Gastrocnemius medialis (tissue), 4 donors: ENCODE measurements at places on chromosomes 5 and 9. TPM values are rescaled to one million over a fixed set of nuclear protein-coding genes. Genes with fewer than 3 reads are reported as not detected.

- no peak for DNase-seq
Observed at GRCh38 chr9:134278974-134279640, 47.1 kb upstream of the RXRA start.

RARS1 gene
- total RNA-seq, result 55.3 TPM

FOXD4L4 gene
- total RNA-seq, result not detected

ICE1 gene
- total RNA-seq, result 33.8 TPM

DNA sequence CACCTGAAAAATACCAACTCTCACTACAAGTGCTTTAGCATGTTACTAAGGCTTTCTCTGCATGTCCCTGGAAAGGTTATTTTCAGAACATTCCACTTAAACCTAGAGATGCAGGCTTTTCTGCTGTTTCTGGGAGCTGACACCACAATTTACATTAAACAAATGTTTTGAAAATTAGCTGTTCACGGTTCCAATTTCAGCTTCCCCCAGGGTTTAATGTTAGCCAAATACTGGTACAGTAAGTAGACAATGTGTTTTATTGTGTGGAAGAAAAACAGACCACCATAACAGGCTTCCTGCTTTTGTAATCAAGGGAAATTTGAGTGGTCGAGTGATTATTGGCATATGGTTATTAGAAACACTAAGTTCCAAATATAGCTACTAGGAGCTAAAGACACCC, 32.0 kb downstream of the MACROH2A1 start:
- DNase-seq, result no peak

GRCh38 chr5:113062869-113063508, 86.4 kb downstream of the DCP2 start:
- DNase-seq, result no peak

DNA sequence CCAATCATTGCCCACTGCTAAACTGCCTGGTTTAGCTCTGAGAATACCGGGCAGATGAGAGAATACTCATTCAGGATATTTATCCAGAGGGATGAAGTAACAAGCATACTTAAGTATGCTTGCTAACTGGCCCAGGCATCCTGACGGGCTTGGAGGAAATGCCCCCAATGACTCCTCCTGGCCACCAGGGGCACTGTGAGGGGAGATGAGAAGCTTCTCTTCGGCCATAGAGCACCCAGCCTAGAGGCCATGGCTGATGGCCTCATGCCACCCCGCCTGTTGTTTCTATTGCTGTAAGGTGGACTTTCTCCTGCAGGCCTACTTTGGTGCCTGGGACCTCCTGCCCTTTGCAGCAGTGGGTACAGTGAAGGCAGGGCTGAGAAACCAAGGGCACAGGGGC, 134.5 kb upstream of the FSTL4 start:
- no peak for DNase-seq

CYLC2 gene
- total RNA-seq, result not detected

AGPAT2 gene
- total RNA-seq, result 19.0 TPM

C8G gene
- total RNA-seq, result 1.7 TPM

IRX1 gene
- total RNA-seq, result not detected

- DNase-seq, result no peak
Observed at GRCh38 chr5:132540764-132541163, 2.6 kb downstream of the IL5 start.

PDGFRB gene
- 55.7 TPM for total RNA-seq

DNA sequence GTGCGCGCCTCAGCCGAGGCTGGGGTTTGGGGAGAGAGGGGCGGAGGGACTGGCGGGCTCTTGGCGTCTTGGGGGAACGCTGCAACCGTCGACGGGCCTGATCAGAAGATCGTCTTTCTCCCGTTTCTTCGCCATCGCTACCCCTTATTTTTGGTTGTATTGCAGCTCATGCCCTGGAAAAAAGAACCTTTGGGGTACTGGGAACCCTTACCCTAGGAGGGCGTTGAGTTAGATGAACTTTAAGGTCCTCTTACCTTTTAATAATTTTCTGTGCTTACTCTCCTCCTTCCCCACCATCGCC, 719 bp downstream of the PAIP2 start:
- DNase-seq, result no peak

GRCh38 chr9:3823842-3824475, 298.2 kb upstream of the RFX3 start:
- DNase-seq, result no peak

- no peak for DNase-seq
Observed at GRCh38 chr5:145160679-145161078, 674.5 kb downstream of the PRELID2 start.

MCTP1 gene
- 6.1 TPM for total RNA-seq

- DNase-seq, result no peak
Observed at GRCh38 chr9:77997611-77998284, 33.9 kb downstream of the GNAQ start.

- DNase-seq, result no peak
Observed at GRCh38 chr5:8949908-8950307, 596.0 kb downstream of the SEMA5A start.

POLR3G gene
- total RNA-seq, result 0.89 TPM

SCAI gene
- total RNA-seq, result 1.1 TPM

- DNase-seq, result no peak
Observed at GRCh38 chr9:137041124-137041523, 4.9 kb downstream of the NPDC1 start.

DNA sequence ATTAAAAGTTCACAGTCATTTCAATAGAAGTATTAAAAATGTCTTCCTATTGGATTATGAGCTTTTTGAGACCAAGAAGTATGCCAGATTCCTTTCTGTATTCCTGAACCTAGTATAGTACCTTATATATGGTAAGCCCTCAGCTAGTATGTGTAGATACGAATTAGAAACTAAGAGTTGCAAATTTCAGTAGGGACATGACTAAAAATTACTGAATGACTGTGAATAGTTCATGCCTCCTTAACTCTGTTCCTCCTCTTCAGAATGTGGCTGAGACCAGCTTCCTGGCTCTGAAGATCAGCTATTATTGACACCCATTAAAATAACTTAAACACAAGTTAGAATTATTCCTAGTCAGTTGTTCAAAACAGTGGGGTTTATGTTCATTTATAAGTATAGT, 19.7 kb downstream of the KDM3B start:
- DNase-seq, result no peak

GRCh38 chr5:117488976-117489500, 914.4 kb upstream of the SEMA6A start:
- DNase-seq, result no peak

DNA sequence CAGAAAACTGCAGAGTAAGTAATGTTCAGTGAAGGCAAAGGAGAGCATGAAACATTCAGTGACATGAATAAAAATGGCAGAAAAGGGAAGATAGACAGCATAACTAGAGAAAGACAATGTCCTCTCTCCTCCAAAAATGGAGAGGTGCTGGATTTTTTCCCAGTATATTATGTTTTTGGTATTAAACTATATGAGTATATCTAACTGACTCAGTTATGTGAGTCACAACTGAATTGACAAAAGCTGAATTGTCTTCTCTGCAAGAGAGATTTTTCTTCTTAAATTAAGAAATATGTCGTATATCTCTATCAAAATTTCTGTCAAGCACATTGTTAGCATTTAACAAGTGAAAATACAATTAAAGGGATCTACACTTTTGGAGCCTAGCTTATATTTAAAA, 375.1 kb downstream of the CHSY3 start:
- no peak for DNase-seq

- DNase-seq, result no peak
Observed at GRCh38 chr5:76755779-76756637, 40.1 kb downstream of the F2R start.

- DNase-seq, result no peak
Observed at GRCh38 chr9:110672873-110673510, 4.4 kb downstream of the MUSK start.

GNPDA1 gene
- total RNA-seq, result 48.7 TPM

GRCh38 chr5:107265193-107265592, 405.5 kb downstream of the EFNA5 start:
- no peak for DNase-seq

GRCh38 chr5:132506094-132506692, 15.6 kb upstream of the IRF1 start:
- DNase-seq, result no peak

DNA sequence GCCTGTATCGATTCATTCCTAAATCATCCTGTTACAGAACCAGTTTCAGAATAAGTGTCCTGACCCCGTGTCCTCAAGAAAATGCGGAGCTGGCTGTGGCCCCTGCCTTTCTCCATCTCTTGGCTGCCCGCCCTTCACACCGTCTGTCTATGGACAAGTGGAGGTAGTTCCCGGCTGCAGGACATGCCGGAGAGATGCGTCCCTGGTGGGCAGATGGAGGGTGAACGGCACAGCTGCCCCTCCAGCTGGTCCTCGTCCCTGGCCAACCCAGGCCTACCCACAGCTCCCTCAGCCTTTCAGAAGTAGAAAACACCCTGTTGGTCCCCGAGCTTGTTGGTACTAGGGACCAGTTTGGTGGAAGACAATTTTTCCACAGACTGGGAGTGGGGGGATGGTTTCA, 14.8 kb upstream of the EXOC3 start:
- no peak for DNase-seq

GRCh38 chr5:73189871-73190376, 16.9 kb downstream of the TMEM174 start:
- DNase-seq, result no peak

DNA sequence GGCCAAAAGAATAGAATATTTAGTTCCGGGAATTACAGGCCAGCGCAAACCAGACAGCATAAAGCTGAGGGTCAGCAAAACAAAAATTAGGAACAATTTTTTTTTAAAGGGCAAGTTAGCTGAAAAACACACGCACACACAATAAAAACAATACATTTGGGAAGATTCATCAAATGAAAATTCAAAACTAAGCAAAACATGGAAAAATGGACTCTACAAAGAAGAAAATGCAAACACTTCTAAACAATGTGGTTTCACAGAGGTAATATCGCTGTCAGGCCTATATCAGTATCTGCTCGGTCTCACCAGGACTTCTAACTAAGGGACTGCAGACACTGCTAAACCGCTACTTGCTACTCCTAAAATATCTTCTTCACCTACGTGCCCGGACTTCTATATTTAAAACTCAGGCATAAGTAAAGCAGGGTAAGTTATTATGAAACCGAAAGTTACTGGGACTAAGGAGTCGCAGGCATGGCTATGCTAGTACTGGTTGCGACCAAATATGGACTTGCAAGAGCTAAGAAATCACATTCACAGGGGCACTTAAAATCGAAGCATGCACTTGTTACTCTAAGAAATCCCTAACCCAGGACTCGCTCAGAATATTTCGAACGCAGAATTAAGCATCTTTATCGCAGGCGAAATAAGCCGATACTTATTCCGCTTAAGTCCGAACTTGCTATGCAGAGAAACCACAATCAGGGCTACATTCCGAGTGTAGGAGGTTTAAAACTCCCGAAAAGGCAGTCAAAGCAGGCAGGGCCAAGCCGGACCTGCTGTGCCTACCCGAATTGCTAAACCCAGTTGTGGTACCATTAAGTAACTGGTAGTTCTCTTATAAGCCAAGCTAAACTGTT, 2.3 kb downstream of the ANXA2R start:
- no peak for DNase-seq
